Hematopoietic multipotent progenitor cell treated with erythropoietin and hydrocortisone succinate and interleukin-3 and kit ligand, for 6 days (in vitro differentiated cells): ENCODE measurements at places on chromosomes 5 and 9.
A peak's percentile ranks its signal among the peaks of the same experiment; 100 is the strongest.

- no peak for DNase-seq
These were observed 51.3 kb downstream of the CARTPT start for GRCh38 chr5:71770381-71770780.

DNA sequence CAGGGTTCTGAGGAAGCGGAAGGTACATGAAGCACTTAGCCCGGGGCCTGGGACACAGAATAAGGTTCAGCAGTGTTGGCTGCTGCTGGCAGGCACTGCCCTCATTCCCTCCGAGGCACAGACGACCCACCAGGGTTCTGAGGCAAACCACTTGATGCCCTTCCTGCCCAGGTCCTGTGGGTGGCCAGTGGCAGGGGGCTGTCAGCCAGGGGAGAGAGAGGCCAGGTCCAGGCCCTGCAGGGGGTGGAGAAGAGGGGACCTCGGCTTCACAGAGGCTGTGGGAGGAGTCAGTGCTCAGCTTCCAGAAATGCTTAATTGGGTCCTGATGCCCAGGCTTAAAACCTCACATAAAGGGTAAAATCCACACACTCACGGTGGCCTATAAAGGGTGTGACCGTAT, 4.4 kb upstream of the ZDHHC12 start:
- no peak for DNase-seq

GRCh38 chr5:107875833-107876232, 205.1 kb upstream of the EFNA5 start:
- no peak for DNase-seq

GRCh38 chr5:73380041-73380440, 68.5 kb downstream of the FOXD1 start:
- DNase-seq, result no peak

DNA sequence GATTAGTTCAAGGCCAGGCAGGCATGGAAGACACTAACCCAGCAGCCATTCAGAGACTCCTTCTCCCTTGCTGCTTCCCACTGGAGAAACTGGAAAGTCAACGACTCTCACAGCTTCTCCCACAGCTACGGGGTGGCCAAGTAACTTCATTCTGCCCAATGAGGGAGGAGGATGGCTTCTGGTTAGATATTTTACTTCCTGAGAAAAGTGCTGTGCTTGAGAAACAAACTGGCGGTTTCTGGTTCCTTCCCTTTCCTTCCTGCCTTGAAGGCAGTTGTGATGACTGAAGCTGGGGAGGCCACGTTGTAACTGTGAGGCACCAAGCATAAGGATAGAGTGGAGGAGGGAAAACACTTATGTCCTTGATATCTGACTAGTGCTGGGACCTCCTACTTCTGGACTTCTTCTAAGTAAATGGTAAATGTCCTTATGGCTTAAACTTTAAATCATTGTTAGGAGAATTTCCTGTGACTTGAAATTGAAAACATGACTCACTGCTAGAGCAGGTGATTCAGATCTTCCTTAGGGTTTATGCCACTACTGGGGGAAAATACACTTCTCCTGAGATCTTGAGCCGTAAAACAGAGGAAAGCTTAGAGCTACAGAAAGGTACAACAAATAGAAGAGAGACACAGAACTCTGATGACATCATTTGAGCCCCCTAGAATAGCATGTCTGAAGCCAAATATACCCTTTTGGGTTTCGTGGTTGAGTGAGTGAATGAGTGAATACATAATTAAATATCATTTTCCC, 3.1 kb upstream of the GNPDA1 start:
- peak; percentile 60 for DNase-seq

GRCh38 chr5:176592573-176592972, 17.4 kb downstream of the GPRIN1 start:
- DNase-seq, result no peak

- no peak for DNase-seq
These were observed 175.7 kb downstream of the SAXO1 start for GRCh38 chr9:18857334-18857733.

DNA sequence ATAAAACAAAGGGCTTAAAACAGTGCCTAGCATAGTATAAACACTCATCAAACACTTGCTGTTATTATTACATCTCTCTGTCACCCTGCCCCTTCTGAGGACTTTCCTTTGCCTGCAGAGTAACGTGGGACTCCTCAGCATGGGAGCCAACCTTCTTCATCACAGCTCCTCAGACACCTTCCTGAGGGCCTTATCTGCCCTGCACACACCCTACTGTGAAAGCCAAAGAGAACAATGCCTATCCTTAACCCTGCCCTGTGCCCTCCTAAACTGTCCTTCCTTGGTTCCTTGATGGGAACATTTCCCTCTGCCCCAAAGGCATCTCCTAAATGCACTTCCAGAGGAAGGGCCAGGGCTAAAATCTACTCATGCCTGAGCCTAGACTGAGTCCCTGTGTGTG, 20.6 kb upstream of the HAND1 start:
- DNase-seq, result peak; percentile 77

GRCh38 chr5:150376799-150377771, 19.6 kb downstream of the TCOF1 start:
- no peak for DNase-seq

- peak; percentile 30 for DNase-seq
These were observed 5.7 kb upstream of the C5orf46 start for GRCh38 chr5:147912011-147912410.

GRCh38 chr5:89276566-89277305, 393.8 kb upstream of the MEF2C start:
- DNase-seq, result no peak

DNA sequence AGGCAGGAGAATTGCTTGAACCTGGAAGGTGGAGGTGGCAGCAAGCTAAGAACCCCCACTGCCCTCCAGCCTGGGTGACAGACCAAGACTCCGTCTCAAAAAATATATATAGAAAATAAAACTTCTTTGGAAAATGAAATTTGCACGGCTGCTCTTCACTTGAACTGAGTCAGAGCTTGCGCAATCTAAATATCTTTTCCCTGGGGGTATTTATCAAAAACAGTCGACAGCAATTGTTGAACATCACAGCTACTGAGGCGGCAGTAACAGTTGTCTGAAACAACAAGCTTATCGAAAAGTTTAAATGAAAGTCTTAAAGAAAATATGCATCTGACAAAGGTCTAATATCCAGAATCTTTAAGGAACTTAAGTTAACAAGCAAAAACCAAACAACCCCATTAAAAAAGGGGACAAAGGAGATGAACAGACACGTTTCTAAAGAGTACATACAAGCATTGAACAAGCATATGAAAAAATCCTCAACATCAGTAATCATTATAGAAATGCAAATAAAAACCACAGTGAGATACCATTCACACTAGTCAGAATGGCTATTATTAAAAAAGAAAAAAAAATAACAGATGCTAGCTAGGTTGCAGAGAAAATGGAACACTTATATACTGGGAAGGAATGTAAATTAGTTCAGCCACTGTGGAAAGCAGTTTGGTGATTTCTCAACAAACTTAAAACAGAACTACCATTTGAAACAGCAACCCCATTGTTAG, 153.6 kb upstream of the CDH9 start:
- no peak for DNase-seq

DNA sequence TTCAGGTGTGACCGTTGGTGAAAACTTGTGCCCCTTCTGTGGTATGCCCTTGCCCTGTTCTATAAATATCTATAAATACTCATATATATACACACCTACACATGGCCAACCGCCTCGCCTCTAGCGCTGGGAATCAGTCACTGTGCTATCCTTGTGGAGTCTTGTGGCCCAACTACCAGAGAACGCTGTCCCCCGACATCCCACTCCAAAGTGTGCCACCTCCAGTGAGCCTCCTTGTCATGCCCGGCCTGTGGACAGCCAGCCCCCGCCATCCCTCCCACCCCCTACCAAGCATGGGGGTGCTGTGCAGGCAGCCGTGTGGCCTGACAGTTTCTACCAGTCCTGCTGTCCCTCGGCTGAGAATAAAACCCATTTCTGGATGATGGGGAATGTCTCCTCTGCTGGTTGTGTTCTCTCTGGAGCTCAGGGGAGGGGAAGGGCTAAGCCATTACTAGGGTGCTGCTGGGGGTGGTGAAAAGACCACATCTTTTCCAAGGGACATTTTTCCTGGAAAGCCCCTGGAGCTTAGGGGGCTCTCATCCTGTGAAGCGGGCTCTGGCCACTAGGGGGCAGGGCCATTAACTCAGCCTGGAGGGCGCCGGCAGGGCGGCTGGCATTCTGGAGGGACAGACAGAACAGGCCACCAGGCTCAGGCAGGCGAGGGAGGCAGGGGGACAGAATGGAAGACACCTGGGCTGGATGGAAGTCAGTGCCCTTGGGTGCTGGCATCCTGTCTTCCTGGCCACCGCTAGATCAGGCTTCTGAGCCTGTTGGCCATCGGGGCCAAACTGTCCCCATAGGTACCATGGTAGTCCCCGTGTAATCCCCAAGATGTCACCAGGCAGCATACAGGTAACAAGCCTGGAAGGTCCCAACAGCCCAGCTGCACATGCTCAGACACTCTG, 20.7 kb downstream of the GOLGA2 start:
- peak; percentile 82 for DNase-seq

GRCh38 chr9:134185536-134186011, 21.2 kb upstream of the RNU6ATAC start:
- DNase-seq, result no peak
